ENCODE measurements at places on chromosomes 6 and 20. TPM values are rescaled to one million over a fixed set of nuclear protein-coding genes. Genes with fewer than 3 reads are reported as not detected.

Gene CALHM6
- total RNA-seq, result 0.59 TPM

Gene DLK2
- total RNA-seq, result not detected

Gene BMP7
- not detected for total RNA-seq

Gene PTK6
- total RNA-seq, result under 0.01 TPM

Gene SCRT2
- not detected for total RNA-seq

Measured in subcutaneous preadipocyte (primary cell).